NCI-H1417 treated with DMSO at 0.1 percent for 48 hours (cell line): ENCODE measurements at places on chromosomes 13 and 19.

GRCh38 chr19:46426035-46426505, 2.7 kb downstream of the PNMA8C start:
- no peak for DNase-seq

- DNase-seq: no peak
Measured at GRCh38 chr13:97298816-97299215, 76.7 kb downstream of the MBNL2 start.

DNA sequence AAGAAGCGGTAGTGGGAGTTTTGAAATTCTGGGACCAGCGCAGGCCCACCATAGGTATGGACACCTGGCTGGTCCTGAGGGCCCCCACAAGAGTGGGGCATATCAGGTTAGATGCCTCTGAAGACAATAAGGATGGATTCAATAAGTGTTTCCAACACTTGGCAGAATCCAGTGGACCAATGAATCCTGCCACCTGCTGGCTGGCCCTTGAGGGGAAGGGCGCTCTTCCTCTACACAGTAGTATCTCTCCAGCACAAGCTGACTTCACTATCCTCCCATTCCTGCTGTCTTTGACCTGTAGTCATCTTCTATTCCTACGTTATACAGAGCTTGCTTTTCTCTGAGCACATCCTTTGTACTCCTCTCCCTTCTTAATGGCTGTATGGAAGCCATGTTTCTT, 199.7 kb upstream of the TSHZ3 start:
- no peak for DNase-seq

DNA sequence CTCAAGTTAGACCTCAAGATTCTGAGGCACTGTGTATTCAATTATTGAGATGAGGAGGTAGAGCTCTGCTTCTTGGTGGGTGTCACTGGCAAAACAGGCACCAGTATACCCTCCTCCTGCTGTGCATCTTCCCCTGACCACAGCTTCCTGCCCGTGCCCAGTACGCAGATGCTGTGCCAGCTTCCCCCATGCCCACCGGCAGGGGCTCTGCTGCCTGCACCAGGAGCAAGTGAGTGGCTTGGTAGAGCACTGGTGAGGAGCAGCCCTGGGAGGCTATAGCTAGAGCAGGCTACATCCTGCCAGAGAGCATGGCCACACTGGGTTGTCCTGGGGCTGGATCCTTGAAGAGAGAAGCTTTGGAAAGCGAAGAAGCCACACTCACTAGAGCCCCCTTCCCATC, 21.0 kb upstream of the RNF17 start:
- DNase-seq: no peak

DNA sequence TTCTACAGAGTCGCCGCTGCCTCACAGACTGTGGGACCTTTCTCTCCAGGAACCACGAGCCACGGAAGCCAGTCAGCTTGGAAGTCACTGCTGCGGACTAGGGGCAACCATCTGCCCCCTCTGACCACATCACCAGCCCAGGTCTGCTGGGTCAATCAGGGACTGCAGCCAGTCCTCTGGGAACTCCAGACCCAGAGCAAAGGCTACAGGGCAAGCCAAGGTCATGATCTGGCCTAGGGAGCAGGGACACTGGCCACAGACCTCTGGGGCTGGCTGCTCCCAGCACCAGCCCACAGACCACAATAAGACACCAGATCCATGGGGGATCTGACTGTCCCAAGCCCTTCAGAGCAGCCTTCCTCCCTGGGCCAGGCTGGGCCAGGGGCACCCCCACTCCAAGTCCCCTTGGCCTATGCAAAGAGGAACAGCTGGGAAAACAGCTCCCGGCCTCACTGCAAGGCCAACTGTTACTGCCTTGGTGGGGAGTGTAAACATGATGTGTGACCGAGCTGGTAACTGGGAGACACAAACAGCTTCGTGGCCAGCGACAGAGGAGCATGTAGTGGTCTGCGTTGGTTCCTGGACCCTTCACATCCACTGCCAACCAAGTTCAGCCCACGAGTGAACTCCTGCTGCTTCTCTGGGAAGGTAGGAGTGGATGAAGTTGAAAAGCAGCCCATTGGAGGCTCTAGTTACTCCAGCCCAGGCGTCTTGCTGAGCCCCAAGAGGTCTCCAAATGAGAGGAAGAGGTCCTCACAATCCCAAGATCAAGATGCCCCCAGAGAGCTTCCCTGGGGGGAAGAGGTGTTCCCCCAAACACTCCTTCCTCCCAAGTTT, 1.5 kb downstream of the AKT2 start:
- DNase-seq: no peak

DNA sequence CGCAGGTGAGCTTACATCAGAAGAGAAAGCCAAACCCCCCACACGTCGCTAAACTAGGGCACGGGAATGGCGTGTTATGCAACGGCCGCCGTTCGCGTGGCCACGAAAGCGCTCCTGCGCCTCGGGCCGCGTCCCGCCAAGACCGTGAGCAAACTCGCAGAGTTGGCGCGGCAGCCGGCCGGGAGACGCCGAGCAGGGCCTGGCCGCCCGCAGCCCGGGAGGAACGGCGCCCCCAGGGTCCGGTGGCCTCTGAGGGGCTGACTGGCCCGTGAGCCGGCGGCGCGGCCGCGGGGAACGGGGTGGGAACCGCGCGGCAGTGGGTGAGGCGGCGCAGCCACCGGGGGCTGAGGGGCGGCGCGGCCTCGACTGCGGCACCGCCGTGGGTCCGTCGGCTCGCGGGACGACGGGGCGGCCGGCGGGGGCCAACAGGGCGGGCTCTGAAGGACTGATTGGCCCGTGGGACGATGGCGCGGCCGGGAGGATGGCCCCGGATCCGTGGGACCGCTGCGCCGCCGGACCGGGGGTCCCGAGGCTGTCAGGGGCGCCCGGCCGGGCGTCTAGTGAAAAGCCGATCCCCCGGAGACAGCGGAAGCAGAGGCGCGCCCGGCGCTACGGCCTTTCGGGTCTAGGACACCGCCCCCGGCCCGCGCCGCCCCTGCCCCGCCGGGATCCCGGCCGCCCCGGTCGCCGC, 903 bp downstream of the LATS2 start:
- DNase-seq: no peak

- no peak for DNase-seq
Measured at GRCh38 chr19:50565984-50566903, 2.0 kb downstream of the LRRC4B start.

DNA sequence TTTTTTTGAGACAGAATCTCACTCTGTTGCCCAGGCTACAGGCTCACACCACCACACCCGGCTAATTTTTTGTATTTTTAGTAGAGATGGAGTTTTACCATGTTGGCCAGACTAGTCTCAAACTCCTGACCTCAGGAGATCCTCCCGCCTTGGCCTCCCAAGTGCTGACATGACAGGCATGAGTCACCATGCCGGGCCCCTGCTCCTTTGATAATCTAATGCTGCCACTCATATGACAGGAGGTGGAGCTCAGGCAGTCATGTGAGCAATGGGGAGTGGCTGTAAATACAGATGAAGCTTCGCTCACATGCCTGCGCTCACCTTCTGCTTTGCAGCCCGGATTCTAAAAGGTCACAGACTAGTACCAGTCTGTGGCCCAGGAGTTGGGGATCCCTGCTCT, 25.1 kb downstream of the ARHGEF18 start:
- DNase-seq: no peak

DNA sequence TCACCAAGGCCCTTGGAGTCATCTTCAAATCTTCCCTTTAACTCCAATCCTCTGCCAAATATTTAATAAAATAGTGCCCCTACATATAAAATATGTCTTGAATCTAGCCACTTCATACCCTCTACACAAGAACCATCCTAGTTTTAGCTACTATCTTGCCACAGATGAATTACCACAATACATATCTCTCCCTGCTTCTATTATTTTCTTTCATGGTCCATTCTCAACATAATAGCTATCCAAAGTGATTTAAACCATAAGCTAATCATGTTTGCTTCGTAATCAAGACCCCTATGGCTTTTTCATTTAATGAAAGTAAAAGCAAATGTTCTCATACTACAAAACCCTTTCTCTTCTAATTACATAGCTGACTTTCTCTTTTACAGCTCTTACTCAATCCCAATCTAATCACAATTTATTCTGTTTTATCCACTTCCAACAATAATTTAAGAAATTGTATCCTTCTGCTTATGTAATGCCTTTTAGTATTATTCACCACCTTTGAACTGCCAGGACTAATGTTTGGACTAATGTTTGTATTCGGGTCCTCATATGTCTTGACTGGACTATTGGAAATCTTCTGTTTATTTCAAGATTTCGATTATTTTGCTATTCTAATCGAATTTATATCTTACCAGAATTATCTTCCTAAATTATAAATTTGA, 412.0 kb downstream of the SLITRK1 start:
- DNase-seq: no peak

GRCh38 chr19:17020823-17021222, 5.8 kb downstream of the CPAMD8 start:
- DNase-seq: no peak

DNA sequence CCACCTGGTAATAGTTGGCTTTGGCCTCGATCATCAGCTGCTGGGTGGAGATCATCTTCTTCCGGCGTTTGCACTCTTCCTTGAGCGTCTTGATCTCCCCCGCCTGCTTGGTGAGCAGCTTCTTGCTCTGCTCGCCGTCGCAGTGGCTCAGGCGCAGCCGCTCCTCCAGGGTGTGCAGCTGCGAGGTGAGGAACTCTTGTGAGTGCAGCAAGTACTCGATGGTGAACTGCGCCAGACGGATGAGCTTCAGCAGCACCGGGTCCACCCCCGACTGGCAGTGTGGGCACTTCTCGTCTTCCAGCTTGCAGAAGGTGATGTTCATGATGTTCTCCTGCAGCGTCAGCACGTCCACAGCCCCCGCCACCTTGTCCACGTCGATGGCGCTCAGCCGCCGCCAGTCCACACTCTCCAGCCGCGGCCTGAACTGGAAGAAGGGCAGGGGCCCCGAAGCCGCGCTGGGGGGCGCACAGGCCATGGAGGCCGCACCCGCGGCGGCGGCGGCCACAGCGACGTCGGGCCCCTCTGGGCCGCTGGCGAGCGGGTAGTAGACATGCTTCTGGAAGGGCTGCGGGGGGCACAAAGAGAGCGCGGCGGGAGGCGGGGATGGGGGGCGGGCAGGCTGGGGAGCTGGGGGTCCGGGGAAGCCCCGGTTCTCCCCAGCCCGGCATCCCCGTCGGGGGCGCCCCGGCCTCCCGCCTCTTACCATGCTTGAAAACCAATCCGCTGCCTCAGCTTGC, 3.0 kb downstream of the DZIP1 start:
- DNase-seq: no peak

GRCh38 chr19:58356766-58357480, 3.6 kb upstream of the A1BG start:
- DNase-seq: no peak

DNA sequence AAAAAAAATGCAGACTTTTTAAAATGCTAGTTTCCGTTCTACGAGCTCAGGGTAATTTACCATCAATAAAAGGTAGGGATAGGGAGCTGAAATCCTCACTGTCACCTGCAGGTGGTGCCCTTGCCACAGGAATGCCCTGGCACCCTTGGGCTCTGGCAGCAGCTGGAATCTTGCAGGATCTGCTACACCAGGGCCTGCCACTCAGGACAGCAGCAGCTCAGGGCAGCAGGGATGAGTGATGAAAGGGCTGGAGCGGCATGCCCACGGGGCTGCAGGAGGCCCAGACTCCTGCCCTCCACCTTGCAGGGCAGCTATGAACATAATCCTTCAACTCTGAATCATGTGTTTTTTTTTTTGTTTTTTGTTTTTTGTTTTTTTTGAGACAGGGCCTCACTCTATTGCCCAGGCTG, 54.0 kb downstream of the GNG7 start:
- peak; percentile 21 for DNase-seq

DNA sequence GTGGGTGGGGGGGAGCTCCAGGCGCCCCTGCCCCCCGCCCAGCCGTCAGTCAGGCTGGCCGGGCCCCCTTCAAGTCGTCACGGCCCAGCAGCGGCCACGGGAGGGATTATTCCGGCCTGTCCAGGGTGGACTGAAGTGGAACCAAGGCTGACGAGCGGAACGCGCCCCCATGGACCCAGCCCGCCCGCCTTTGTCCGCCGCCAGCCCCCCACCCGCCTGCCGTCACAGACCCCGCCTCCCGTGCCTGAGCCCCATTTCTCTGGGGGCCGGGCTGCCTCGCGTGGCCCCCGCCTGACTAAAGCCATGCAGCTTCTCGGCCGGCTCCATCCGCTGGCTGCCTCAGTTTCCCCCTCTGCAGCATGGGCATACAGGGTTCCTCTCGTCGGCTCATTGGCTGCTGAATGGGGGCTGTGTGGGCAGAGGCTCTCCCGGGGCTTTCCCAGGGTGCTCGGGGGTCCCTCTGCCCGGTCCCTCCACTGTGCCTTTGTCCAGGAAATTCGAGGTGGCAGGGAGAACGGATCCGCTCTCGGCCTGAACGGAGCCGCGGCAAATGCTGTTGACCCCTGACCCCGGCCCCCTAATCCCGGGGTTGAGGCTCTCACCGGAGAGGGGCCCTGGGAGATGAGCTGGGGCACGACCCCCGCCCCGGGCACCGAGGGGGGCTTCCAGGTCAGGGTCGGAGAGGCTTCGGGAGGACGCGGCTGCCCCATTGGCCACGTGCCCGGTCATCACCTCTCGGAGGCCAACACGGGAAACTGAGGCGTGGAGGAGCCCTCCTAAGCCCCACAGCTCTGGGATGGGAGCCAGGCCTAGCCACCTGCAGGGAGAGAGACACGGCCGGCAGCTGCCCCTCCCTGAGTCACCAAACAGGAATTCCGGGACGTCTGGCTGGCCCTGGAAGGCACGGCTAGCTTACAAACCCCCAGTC, 27.4 kb downstream of the EFNA2 start:
- DNase-seq: no peak

DNA sequence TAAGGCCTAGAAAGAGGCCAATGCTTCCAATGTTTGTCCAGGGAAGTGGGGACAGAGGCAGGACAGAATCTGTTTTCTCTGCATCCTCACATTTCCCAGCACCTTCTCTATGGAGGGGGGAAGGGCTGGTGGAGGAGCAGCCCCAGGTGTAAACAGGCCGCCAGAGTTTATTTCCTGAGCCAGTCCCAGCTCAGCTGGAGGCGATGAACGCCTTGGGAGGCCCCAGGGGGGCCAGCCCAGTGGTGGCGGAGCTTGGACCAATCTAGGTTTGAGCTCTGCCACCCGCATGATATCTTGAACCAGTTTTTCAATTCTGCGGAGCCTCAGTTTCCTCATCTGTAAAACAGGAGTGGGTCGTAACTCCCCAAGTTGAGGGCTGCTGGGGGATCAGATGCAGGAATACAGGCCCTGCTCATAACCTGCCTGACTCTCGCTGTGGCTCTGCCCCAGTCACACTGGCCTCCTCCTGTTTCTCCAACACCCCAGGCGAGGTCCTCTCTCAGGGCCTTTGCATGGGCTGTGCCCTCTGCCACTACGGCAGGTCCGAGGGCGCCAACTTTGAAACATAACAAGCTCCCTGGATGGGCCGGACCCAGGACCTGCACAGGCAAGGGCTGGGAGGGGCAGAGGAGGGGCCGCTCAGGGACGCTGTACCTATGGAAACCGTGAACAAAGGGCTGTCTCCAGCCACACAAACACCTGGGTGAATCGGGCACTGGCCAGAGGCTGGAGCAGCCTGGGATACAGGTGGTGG, 1.1 kb downstream of the TNFAIP8L1 start:
- DNase-seq: no peak

GRCh38 chr19:55160986-55161365, 3.4 kb upstream of the TNNI3 start:
- DNase-seq: no peak
